T-cell (primary cell): ENCODE measurements at places on chromosomes 12 and 14. TPM values are rescaled to one million over a fixed set of nuclear protein-coding genes. Genes with fewer than 3 reads are reported as not detected.
A peak's percentile ranks its signal among the peaks of the same experiment; 100 is the strongest.

- no peak for DNase-seq
Measured at GRCh38 chr12:74689071-74689655, 151.5 kb downstream of the ATXN7L3B start.

DNA sequence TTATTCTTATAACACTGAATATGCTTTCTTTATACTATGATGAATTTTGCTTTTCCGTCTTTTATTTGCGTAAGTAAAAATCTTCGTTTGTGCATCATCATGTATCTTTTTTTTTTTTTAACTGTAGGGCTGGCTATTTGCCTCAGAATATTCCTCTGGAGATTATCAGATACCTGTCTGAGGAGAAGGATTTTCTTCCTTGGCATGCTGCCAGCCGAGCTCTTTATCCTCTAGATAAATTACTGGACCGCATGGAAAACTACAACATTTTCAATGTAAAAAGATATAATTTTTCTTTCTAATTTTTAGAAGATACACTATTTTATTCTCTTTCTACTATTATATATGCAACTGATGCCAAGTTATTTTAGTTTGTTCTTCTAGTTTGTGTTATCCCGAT, 346.6 kb downstream of the TRHDE start:
- no peak for DNase-seq

- peak; percentile 54 for DNase-seq
Measured at GRCh38 chr14:96362071-96362964, 823 bp downstream of the ATG2B start.

- no peak for DNase-seq
Measured at GRCh38 chr12:128394137-128394536, 127.2 kb downstream of the TMEM132C start.

- DNase-seq = no peak
Measured at GRCh38 chr12:104651811-104652210, 195.1 kb downstream of the CHST11 start.

Gene NYNRIN
- total RNA-seq = 0.95 TPM

- no peak for DNase-seq
Measured at GRCh38 chr12:110543252-110543959, 39.7 kb downstream of the PPTC7 start.

- DNase-seq = no peak
Measured at GRCh38 chr12:26623136-26623535, 209.9 kb downstream of the ITPR2 start.

Gene SPRING1
- total RNA-seq = 30.9 TPM

- DNase-seq = no peak
Measured at GRCh38 chr12:70719071-70719470, 81.8 kb upstream of the PTPRB start.

GRCh38 chr12:113805673-113806072, 160.5 kb downstream of the RBM19 start:
- DNase-seq = no peak

DNA sequence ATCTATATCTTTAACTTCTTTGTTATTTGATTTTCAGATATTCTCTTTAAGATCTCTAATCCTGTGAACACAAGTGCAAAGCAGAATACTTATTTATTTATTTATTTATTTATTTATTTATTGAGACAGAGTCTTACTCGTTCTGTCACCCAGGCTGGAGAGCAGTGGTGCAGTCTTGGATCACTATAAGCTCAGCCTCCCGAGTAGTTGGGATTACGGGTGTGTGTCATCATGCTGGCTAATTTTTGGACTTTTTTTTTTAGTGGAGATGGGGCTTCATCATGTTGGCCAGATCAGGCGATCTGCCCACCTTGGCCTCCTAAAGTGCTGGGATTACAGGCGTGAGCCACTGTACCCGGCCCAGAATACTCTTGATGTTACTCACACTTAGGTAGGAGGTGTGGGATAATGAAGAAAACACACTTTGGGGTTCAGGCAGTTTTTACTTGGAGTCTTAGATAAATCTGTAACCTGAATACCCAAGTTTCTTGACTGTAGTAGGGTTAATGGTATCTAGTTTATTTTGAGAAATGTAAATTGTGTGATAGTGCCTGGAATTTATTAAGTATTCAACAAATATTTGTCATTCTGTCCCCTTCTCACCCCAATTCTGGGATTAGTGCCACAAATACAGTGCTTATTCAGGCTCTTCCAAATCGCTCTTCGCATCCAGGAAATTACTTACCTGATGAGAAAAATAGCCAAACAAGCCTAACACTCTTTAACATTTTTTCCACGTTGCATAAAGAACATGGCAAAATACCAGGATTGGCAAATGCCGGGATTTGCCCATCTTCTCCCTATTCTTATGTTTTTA, 33.0 kb downstream of the METAP2 start:
- no peak for DNase-seq

GRCh38 chr14:54730156-54730961, 163.4 kb downstream of the SAMD4A start:
- DNase-seq = no peak

GRCh38 chr12:124501827-124502226, 65.6 kb downstream of the NCOR2 start:
- no peak for DNase-seq

Gene TMEM233
- not detected for total RNA-seq

Gene TEX52
- not detected for total RNA-seq

GRCh38 chr12:7293670-7294069, 10.2 kb upstream of the ACSM4 start:
- no peak for DNase-seq

- no peak for DNase-seq
Measured at GRCh38 chr12:45994736-45995135, 4.4 kb upstream of the SCAF11 start.

Gene SYNE2
- 321 TPM for total RNA-seq

DNA sequence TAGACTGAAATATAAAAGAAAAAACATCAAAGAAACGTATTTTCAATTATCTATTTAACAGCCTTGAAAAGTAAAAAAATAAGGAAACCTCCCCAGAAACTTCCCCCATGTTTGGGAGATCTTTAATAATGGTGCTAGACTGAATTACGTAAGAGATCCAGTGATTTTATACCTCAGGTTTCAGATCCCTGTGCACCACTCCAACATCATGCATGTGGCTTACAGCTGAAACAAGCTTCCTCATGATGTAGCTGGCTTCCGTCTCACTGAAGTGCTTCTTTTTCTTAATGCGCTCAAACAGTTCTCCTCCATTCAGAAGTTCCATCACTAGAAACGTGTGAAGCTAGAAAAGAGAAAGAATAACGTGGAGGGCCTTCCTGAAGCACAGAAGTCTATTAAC, 78.0 kb upstream of the TTC7B start:
- DNase-seq = no peak

Gene CFAP73
- total RNA-seq = not detected

Gene TSPAN11
- total RNA-seq = not detected

Gene B4GALNT1
- not detected for total RNA-seq

Gene BRI3BP
- total RNA-seq = 5.0 TPM

DNA sequence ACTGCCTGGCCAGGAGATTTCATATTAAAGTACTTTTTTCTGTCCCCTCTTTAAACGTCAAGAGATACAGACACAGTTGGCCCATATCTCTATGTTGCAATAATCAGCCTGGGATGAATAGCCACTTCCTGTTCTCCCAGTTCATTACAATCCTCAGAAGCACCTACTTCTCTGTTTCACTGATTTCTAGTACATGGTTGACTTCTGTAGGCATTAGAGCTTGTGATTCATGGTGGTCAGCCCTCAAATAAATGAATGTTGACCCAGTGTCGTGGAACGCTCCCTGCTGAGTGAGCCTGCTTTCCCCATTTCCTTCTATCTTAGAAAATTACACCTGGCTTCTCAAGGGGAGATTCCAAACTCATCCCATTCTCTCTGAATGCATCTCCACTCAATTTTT, 416.7 kb downstream of the PDZRN4 start:
- DNase-seq = no peak

DNA sequence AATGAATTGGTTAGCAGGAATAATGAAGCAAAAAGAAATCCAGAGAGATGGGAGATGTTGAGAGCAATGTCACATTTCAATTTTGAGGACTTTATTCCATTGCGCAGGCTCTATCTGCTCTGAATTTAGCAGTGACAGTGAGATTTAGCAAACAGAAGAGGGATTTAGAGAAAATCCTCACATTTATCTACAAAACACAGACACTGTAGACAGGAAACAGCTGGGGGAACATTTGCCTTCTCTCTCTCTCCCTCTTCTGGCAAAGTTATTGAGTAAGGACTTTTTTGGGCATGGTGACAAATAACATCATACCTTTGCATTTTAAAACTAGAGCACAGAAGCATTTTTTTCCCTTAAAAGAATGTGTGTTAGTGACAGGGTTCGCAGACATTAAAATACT, at the start of gene IGF1:
Gene IGF1, minus strand, starts transcription at position 158 of the 400 bp plus-strand sequence. CDS start 182 bp downstream, outside the sequence.
- no peak for DNase-seq

Gene SYCP3
- total RNA-seq = 0.69 TPM

Gene G2E3
- 24.1 TPM for total RNA-seq

DNA sequence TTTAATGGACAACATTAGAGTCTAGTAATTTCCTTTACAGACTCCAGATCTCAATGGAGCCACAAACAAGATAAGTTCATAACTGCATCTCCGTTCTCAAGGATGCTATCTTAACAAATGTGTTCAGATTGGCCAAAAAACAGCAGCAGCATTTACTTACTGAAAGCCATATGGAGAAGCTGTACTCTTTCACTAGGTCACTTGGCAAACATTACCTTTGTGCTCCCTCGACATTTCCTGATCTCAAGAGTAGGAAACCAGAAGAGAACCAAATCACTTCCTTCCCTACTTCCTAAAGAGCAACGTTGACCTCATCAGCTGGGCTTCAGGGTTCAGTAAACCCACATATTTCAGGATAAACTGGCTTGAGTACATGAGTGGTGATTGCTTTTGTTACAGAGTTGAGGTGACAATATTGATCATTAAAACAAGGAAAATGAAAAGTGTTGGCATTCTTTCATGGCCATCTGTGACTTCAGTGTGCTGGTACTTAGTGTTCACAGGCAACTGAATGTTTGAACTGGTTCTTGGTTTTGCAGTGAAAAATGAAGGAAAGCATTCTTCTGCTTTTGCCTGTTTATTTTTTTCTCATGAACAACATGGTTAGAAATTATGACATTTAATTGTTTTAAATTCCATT, 449.6 kb downstream of the TMEM117 start:
- no peak for DNase-seq

- no peak for DNase-seq
Measured at GRCh38 chr12:40989785-40990184, 198.3 kb upstream of the PDZRN4 start.

DNA sequence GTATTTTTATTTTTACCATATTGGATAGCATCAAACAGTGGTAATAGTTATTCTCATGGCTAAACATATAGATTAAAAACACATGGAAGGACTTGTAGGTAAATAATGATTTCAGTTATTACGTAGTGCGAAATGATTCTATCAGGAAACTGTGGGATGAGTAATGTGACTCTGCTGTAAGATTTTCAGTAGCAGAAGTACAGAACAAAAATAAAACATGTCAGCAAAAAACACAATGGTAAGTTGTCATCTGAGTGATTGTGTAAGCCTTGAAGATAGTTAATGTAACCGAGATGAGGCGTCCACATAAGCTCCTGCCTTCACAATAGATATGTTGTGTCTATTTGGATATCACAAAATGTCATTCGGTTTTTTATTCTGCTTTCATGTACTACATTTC, 99.8 kb downstream of the BORCS5 start:
- no peak for DNase-seq

GRCh38 chr14:72485695-72486094, 408.2 kb downstream of the DPF3 start:
- DNase-seq = no peak

GRCh38 chr12:20039562-20039961, 328.8 kb upstream of the PDE3A start:
- DNase-seq = no peak

DNA sequence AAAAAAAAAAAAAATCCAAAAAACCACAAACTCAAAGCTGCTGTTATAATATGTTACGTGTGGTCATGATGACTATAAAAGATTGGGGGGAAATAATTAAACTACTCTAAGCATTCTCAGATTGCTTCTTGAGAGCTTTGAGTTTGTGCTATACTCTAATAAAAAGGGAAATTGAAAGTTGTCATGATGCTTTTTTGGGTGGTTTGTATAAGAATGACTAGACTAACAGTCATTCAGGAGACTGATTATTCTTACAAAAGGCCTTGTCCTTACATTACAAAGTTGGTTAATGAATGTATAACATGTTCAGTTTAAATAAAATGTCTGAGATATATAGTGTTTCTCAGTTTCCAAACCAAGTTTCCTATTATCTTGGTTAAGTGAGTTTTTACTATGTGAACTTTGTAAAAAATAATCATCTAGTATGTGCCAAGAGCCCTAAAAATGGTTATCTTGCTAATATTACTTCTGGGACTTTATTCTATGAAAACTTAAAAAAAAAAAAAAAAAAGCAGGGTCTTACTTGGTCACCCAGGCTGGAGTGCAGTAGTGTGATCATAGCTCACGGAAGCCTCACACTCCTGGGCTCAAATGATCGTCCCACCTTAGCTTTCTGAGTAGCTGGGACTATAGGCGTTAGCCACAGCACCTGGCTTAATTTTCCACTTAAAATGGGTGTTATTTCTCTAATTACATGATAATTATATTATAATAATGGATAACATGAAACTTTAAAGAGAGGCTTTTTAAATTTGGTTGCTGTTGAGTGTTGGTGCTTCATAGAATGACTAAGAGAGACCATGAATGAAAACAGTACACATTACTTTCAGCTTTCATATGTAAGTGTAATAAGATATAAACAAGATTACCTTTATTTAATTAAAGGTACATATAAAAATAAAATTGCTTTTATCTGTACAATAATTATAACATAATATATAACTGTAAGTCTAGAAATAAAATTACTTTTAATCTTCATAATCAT, 459.6 kb upstream of the RGS6 start:
- DNase-seq = no peak

- no peak for DNase-seq
Measured at GRCh38 chr12:27965966-27966365, 6.6 kb downstream of the PTHLH start.

Gene CDKN3
- total RNA-seq = 2.7 TPM

GRCh38 chr12:116853507-116853906, 27.7 kb downstream of the HRK start:
- DNase-seq = no peak

Gene SSPN
- 0.15 TPM for total RNA-seq

- no peak for DNase-seq
Measured at GRCh38 chr14:84797326-84797725, 732.6 kb upstream of the FLRT2 start.

- DNase-seq = no peak
Measured at GRCh38 chr12:131352296-131352900, 358.5 kb upstream of the SFSWAP start.

Gene BIN2
- 199 TPM for total RNA-seq

DNA sequence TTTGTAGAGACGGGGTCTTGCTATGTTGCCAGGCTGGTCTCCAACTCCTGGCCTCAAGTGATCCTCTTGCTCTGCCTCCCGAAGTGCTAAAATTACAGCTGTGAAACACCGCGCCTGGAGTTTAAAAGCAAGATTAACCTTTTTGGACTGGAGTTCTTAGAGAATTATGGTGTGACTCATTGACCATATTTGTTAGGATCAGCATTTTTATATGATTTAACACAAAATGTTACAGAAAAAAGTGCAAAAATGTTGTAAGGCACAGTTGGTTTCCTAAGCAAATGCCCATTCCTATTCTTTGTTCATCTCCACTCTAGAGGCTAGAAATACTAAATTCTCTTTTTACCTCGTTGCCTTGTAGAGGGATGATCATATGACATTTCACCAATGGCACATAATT, 27.6 kb downstream of the SLC35E3 start:
- DNase-seq = no peak

Gene HSP90B1
- 285 TPM for total RNA-seq
